Heart left ventricle (tissue), 16 donors: ENCODE measurements at places on chromosomes 6 and 20.

- no peak for DNase-seq
Observed at GRCh38 chr6:94350833-94351232, 931.5 kb upstream of the EPHA7 start.

DNA sequence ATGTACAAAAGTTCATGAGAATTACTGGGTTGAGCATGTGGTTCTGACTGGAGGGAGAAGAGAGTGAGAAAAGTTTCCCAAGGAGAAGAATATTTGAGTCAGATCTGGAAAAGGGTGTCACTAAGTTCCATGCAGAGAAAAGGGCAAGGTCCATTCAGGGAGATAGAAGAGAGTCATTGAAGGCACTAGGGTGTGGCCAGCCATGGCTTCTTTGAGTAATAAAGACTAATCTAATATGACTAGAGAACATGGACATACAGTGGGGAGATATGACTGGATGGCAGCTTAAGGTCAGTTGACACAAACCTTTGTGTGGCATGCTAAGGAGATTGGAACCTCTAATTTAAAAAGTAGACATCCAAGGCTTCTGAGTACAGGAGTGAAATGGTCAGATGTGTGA is 10.7 kb upstream of the SLC17A4 start:
- DNase-seq: no peak

- no peak for DNase-seq
Observed at GRCh38 chr6:32742374-32742773, 1.2 kb downstream of the HLA-DQA2 start.

GRCh38 chr6:90008189-90008907 is 114.1 kb downstream of the GJA10 start:
- DNase-seq: no peak

DNA sequence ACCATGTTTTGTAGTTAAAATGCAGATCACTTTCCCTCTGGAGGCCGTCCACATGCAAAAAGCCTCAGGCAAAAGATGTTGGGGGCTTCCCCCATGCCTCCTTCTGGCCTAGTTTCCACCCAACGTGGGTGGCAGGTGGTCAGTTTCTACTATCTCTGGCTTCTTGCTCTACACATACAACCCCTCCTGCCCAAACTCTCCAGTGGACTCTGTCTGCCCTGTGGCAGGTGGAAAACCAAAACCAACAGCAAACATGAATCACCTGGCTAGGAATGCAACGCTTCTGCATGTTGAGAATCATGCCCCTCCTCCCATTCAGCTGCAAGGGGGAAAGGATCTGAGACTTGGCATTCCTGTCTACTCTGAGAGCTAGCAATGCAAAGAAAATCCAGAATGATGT is 94.8 kb downstream of the MBOAT1 start:
- no peak for DNase-seq

DNA sequence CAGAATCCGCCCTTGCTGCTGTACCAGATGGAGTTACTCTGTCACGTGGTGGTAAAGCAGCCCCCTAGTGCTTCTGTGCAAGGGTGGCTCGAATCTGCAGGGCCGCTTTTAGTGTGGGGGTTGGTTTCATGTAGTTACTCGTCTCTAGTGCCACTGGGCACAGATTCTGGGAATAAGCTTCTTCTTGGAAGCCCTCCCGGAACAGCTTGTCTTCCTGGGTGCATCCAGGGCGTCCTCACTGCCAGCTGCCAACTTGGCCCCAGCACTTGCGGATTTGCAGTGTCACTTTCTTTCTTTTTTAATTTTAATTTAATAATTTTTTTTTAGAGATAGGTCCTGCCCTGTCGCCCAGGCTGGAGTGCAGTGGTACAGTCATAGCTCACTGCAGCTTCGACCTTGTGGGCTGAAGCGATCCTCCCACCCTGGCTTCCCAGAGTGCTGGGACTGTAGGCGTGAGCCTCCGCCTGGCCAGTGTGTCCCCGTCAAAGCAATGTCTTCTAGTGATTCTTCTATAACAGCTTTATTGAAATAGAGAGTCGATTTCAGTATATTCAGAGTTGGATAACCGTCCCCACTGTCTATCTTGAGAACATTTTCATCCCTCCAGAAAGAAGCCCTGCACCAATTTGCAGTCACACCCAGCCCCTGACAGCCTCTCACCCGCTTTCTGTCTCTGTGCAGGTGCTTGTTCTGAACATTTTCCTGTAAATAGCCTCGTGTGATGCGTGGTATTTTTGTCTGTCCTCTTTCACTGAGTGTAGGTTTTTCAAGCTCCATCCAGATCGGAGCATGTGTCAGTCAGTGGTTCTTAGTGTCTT is 25.9 kb downstream of the PYGB start:
- peak; percentile 20 for DNase-seq

DNA sequence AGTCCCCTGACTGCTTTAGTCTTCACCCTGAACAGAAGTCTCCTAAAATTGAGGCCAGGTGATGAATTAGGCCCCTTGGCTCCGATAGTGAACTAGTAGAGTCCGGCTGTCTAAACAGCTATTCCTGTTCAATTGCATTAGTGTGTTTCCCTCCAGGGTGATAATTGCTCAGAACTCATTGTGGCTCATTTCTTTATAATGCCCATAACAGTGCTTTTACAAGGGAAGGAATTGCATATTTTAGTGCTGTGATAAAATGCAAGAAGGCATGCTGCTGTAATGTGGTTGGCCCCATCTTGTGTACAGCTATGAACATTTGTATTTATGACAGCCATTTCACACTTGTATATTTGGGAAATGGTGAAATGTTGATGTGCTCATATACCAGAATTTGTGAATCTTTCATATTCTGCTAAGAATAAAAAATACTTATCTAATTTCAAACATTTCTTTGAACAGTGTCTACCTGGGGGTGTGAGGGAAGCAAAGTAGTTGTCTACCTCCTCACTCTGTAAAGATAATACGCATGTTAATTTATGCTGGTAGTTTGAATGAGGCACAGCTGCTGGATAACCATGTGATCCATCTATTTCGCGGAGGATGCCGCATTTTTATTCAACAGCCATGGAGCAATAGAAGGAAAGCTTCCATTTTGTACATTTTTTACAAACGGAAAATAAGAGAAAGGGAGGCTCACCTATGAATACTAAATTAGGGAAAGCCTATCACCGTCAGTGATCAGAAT is 451.4 kb downstream of the NKAIN2 start:
- no peak for DNase-seq

DNA sequence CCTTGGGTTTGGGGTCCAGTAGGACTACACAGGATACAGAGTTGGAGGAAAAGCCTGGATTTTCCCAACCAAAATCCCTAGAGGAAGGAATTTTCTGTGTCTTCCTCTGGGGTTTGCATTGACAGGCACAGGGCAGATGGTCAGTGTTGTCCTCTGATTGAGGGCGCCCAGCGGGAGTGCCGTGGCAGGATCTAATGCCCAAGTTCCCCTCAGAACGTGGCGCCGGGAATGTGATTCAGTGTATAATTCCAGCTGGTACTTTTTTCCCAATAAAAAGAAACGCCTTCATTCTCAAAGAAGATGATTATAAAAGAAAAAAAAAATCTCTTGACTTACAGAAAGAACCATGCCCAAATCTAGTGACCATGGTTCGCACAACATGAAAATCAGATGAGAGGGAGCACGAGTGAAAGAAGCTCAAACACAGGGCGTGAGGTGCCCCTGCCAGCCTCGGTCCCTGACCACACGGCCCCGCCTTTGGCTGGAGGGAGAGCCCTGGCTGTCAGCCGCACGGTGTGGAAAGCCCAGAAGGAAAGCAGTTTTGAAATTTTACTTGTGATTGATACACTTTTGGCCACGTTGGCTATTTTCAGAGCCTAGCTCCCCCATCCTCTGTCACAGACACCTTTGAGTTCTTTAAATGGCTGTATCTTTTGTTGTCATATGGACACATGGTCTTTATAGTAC is 31.6 kb downstream of the VEGFA start:
- no peak for DNase-seq

GRCh38 chr6:105501826-105502344 is 99.0 kb upstream of the PREP start:
- DNase-seq: no peak

DNA sequence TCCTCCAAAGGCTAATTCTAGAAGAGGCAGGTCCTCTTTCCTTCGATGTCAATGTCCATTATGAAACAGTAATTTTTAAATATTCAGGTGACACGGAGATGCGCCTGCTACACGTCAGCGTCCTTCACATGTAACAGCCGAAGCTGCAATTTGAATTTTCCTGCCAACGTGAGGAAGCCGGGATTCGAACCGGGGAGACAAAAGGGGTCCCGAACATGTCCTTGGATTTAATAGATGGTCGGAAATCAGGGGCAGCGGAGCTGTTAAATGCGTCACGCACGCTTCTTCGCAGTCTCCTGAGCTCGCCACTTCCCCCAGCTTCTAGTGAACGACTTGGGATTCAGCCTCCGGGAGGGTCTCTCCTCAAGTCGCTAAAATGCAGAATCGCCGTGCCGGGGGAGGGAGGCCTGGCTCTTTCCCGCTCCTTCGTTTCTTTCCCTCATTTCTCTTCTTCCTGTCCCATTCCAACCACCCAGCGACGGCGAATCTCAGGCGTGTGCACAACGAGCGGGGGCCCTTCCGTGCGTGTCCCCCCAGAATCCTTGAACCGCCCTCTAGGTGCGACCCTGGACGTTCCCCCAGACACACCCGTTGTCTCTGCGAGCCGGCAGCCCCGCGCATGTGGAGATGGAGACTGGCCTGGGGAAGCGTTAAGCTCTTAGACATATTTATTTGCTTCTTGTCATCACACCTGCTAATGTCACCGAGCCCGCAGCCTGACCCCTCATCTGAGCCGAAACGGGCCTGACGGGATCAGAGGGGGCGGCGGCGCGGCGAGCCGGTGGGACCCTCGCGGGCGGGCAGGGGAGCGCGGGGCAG is 1.3 kb upstream of the FOXC1 start:
- no peak for DNase-seq

- no peak for DNase-seq
Observed at GRCh38 chr6:20542927-20543602, 8.8 kb downstream of the CDKAL1 start.

GRCh38 chr6:121686611-121687023 is 251.2 kb downstream of the GJA1 start:
- DNase-seq: no peak

- no peak for DNase-seq
Observed at GRCh38 chr20:8305449-8305978, 173.4 kb downstream of the PLCB1 start.

- no peak for DNase-seq
Observed at GRCh38 chr6:24195836-24196597, 70.0 kb downstream of the NRSN1 start.

DNA sequence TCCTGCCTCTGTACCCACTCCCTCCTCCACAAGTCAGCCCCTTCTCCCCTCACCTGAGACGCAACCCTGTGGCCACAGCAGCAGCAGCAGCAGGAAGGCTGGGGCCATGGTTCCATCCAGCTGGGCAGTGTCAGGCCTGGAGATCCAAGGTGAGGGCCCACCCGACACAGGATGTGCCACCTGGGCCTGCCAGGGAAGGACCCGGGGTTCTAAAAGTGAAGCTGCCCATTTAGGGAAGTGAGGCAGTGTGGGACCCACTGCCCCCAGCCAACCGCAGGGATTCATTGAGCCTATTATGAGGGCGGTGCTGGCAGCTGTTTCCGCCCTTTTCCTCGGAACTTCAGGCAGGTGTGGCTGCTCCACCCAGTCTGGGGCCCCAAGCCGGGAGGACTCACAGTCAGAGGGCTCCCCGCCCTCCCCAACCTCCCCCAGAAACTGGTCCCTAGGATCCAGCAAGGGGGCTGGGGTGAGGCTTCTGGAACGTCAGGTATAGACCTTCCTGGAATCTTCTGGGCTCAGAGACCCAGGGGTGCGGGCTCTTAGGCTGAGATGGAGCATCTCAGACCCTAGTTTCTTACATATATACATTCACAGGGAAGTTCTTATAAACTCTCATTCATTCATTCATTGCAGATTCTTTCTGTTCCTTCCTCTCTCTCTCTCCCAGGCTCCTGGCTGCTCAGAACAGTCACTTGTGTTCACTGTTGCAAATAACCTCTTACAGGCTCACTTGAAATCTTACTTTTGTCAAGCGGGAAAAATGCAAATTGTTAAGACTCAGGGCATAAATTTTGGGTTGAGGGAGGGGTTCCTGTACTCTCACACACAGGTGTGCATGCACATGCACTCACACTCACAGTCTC is at the start of gene TREML2:
Gene TREML2 (minus strand): TSS at position 249 of the 863 bp plus-strand sequence. CDS start 141 bp downstream, at position 108.
- DNase-seq: no peak

DNA sequence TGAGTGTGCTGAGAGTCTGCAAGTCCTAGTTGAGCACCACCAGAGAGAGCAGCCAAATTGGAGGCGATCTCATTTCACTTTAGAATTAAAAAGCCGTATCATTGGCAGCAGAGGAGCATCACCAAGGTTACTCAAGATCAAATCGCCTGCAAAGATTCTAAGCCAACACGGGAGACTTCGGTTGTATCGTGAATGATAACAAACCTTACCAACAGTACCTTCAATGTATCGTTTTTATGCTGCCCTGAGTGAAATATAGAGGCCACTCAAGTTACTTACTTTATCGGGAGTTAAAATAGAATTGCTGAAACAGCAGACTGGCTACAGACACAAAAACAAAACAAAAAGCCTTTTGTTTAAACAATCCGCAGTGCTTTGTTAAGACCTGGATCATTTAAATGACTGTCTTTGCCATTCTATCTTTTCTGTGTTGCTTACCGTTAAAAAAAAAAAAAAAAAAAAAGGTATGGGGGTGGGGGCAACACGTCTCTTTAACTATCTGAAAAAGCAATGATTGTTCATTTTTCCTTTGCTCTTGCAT is 14.2 kb downstream of the NHSL1 start:
- no peak for DNase-seq

GRCh38 chr6:73487473-73487872 is 25.9 kb downstream of the MTO1 start:
- DNase-seq: no peak

- DNase-seq: no peak
Observed at GRCh38 chr20:32970973-32971300, 33.3 kb downstream of the SUN5 start.

DNA sequence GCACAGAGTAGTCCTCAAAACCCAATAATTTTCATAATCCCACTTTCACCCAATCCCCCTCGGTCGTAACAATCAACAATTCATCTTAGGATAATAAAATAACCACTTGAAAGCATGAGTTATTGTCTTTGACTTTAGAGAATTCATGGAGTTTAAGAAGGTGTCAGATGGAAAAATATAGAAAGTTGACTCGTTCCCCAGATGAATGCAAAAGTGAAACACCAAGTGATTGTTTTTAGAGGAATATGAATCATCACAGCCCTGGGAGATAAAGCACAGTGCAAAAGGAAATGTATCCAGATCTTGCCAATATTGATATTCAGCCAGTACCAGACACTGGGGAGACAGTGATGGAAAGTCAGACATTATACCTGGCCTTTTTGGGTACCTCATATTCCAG is 860.5 kb downstream of the DHX35 start:
- DNase-seq: no peak

DNA sequence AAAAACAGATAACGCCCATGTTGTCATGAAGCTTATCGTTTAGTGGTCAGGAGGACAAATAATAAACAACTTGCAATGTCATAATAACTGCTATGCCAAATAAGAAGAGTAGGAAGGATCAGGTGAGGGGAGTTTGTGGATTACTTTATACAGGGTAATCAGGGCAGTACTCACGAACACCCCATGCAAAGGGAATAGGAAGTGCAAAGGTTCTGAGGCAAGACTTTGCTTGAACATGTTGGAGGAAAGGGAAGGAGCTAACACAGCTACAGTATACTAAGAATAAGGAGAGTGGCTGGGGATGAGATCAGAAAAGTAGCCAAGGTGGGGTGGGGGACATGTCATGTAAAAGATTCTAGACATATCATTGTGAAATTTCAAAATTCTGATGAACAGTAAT is 292.0 kb upstream of the RUNX2 start:
- DNase-seq: no peak

GRCh38 chr6:75524322-75524972 is 30.8 kb upstream of the FILIP1 start:
- no peak for DNase-seq

- DNase-seq: peak; percentile 92
Observed at GRCh38 chr20:64038565-64039292, 2.7 kb downstream of the C20orf204 start.
